Head of caudate nucleus (tissue), 42 donors: ENCODE measurements at places on chromosomes 11 and 22.

- DNase-seq = no peak
Measured at GRCh38 chr11:102306048-102306597, 11.2 kb upstream of the BIRC3 start.

- no peak for DNase-seq
Measured at GRCh38 chr11:22711880-22712279, 45.5 kb downstream of the GAS2 start.

DNA sequence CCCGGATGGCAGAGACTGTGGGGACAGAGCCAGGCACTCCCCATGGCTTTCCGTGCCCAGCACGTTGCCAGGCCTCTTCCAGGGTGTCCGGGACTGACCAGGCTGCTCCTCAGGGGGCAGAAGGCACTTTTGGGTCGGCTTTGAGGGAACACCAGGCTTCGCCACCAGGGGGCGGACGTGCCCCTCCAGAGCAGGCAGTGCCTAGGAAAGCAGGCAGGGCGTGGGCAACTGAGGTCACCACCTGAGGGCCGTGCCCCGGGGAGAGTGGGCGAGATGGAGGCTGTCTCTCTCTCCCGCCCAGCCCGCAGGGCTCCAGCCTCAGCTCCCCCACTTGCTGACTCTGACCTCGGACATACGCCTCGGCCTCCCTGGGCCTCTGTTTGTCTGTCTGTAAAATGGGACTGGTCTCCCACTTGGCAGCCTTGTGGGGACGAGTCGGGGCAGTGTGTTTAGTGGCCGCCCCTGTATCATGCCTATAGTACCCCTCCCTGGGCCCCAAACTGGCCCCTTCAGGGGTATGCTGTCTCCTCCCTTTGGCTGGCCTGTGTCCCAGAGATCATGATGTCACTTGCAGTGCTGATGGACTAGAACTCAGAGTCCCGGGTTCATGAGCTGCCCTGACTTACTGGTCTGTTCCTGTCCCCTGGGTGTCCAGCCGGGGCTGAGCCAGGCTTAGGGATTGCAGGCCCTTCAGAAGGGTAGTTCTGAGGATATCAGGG, 4.4 kb upstream of the PRR5 start:
- DNase-seq = peak; percentile 74

DNA sequence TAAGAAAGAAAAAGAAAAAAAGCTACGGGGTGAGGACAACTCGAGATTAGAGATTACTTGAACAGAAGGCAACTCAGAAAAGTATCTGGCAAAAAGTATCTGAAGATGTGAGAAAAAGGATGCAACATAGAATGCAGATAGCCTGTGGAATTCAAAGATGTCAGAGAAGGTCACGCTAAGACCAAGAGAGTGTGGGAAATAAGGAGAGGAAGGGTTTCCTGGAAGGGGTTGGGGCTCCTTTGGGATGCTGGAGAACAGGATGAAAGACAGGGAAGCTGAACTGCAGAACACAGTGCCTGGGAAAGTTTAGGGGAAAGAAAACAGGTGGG, 1.2 kb downstream of the GUCY1A2 start:
- no peak for DNase-seq

DNA sequence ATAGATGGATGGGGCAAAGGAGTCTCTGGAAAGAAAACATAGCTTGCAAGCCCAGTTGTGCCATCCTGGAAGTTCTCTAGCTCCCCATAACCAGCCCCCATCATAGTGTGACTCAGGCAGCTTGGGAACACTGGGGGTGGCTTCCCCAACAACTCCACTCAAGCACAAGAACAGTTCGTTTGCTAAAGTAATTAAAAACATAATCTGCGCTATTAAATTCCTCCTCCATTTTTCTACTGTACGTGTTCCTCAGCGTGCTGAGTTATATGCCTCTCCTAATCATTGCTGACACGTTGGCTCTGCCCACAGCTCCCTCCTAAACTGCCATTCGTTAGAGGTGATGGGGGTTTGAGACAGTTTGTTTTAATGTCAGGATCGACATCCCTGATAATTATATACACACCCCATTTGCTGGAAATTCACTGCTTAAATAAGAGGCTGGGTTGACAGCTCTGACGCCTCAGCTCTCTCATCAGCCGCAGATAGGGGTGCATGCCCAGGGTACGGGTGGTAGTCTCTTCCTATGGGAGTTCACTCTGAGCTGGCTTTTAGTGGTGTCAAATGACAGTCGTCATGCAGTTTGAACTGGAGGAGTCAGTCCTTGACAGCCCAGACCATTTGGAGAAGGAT, 59.5 kb upstream of the SEZ6L start:
- peak; percentile 40 for DNase-seq

GRCh38 chr11:119607726-119608125, 121.3 kb downstream of the NECTIN1 start:
- DNase-seq = peak; percentile 78

DNA sequence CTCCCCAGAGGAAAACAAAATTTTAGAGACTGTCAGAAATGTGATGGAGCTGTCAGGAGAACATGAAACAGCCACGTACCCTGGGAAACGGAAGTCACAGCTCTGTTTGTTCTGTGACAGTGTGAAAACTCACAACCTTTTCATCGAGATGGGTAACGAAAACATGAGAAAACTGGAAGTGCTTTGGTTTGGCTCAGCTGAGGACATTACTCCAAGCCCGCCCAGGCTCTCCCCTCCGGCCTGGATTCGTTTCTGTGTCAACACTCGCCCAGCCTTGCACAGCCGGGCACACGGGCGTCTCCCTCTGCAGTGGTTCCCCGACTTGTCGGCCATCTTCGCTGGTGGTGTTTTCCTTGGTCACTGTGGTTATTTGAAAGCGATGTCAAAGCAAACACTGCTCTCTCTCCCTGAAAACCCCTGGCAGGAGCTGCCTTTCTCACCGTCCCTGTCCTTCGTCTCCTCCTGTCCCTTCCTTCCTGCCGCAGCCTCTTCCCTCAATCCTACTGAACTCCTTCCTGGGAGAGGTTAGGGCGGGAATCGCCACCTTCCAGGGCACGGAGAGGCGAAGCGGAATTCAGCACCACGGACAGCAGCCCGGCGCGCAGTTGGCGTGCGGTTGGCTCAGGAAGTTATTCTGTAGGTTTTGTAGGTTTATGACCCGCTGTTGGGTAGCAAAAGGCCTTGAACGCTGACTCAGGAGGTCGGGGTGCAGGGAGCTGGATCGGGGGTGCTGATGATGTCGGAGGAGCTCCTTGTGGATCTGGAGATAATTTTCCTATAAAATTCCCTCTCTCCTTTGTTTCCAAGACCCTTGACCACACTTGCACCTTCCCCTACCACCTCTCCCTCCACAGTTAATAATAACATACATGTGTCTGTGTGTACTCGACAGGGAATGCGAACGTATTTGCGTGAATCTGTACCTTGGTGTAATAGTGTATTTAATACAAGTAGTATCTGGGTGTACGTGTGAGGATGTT, 13.1 kb upstream of the RPS19BP1 start:
- DNase-seq = no peak

DNA sequence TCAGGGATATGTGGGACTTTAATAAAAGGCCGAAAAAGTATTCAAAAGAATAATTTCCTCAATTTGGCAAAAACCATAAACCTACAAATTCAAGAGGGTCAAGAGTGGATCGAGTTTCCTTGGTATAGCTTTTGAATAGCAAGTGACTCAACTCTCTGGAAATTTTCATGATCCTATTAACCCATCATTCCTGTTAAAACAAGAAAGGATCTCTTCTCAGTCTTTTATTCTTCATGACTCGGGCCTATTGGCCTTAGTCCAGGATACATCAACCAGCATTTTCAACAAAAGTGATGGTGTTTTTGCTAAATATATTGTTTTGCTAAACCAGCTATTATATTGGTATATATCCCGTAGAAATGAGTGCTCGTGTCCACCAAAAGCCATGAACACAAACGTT, 110.3 kb downstream of the ATXN10 start:
- no peak for DNase-seq

DNA sequence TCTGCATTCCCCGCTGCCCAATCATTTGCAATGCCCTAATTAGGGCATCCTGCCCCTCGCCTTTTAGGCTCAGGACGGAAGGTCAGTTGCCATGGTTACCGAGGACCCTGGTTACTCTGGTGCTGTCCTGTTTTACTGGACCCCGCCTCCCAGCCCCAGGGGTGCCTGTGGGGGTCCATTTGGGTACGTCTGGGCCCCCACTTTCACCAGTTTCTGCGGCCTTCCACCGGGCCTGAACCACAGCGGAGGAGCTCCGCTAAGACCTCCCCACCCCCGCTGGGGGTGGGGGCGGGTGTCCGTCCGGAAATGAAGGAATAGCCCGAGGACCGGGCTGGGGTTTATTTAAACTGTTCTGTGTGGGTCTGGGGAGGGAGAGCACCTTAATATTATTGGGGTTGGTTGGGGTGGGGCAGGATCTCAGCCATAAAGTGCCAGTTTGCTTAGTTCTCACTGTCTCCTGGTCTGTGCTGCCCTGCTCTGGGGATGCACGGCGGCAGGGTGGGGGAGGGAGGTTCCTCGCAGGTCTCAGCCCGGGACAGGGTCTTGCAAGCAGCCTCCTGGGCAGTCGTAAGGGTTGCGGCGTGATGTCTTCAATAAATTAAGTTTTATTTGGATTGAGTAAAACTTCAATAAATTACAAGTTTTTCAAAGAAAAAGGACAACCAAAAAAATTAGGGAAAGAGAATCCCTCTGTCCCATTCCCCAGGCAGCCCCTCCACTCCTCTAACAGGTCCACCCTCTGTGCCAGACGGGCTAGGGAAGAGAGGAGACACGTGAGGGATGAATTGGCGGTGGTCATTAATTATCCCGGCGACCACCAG, 5.3 kb downstream of the PHOX2A start:
- no peak for DNase-seq

DNA sequence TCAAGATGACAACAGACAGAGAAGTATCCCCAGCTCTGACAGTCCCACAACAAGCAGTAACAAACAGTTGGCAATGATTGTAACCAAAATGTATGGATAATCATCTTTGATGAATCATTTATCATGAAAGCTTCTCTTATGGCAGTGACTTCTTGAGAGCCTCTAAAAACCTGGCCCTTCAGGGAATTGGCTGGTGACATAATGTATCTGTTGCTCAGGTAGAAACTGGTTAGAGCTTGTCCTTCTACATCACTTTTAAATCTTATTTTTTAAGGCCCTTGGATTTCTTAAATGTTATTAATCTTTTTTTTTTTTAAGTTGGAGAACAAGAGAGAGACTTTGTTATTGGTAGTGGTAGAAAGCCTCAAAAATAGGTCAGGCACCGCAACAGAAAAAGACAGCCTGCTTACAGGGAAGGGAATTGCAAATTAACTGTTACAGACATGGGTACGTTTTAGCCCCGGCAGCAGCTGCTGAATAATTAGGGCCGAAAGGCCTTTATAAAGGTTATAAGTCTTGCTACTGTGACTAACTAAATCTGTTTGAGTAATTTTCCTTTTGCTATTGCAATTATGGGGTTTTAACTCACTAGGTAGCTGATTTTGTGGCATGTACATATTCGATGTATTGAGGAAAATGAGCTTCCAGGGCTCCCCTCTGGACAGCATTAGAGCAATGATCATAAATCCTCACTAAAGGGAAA, 207.7 kb upstream of the LRRC4C start:
- DNase-seq = no peak

GRCh38 chr11:59671471-59671870, 2.6 kb upstream of the PATL1 start:
- DNase-seq = no peak

GRCh38 chr11:4580124-4580523, 1.4 kb upstream of the OR52I2 start:
- no peak for DNase-seq

- DNase-seq = no peak
Measured at GRCh38 chr11:119734788-119735187, 5.8 kb upstream of the NECTIN1 start.

- peak; percentile 41 for DNase-seq
Measured at GRCh38 chr11:64559351-64560138, 31.5 kb upstream of the SLC22A12 start.

DNA sequence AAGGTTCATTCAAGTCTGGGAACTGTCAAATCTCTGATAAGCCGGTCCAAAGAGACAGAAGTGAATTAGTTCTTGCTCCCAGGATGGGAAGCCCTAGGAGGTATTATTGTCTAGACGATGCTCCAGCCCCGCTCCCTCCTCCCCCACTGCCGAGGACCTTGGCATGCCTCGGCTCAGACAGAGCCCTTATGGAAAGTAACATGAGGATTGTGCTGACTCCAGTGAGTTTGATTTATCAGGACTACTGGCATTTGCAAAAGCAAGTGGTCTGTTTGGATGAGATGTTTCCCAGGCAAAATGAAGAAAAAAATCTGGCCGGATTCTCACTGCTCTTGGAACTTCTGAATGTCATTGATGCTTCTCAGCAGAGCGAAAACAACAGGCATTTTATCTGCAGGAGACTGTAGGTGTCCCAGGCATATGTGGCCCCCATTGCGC, 341.0 kb downstream of the ETS1 start:
- DNase-seq = no peak

DNA sequence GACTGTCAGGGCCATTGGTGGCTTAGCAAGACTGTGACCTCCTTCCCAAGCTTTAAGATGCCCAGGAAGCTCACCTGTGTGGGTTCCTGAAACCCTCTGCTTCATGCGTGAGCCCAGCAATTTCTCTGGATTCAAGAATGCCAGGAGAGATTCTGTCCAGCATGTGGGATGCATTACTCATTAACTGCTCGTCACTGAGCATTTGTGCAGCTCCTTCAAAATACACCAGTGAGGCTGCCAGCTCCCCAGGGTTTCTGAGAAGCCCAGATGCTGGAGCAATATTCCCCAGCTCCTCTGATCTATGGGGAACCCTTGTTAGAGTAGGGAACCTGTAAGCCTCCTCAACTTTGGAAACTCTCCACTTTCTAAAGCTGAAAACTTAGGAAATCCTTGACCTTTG, 126.5 kb downstream of the CHST1 start:
- no peak for DNase-seq

GRCh38 chr11:31259797-31260196, 109.7 kb downstream of the DCDC1 start:
- no peak for DNase-seq

GRCh38 chr11:121489823-121490222, 37.1 kb upstream of the SORL1-AS1 start:
- no peak for DNase-seq

- DNase-seq = peak; percentile 56
Measured at GRCh38 chr11:74018331-74019005, 9.6 kb upstream of the UCP3 start.

- DNase-seq = no peak
Measured at GRCh38 chr11:124301548-124301947, 12.2 kb downstream of the OR8D1 start.

DNA sequence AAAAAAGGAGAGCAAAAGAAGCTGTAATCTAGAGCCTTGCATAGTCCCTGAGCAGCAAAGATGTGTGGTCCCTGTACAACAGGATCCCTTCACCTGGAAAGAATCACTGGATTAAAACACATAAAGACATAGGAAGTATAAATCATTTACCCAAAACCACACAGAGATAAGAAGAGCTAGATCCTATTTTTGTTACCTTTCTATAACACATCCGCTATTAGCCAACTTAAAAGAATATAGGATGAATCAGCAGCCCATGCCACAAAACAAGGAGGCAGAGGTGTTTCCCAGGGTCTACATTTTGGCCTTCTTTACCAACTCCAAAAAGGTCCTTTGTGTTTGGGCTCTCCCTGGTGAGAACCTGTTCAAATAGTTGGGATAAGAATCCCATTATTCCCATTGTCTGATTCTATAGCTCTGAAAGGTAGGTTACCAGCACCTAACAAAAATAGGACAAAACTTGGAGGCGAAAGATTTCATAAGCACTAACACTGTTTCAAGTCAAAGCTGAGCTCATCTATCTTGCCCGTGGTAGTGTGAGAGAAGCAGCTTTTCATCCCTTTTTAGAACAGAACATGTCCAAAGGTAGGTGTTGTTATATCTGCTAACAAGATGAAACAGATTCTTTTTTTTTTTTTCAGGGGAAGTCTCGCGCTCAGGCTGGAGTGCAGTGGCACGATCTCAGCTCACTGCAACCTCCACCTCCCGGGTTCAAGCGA, 26.8 kb downstream of the PAK1 start:
- DNase-seq = no peak
